ENCODE measurements at places on chromosomes 5 and 9.

GRCh38 chr9:3262826-3263529 is 262.8 kb downstream of the RFX3 start:
- DNase-seq, result no peak

- DNase-seq, result no peak
Measured at GRCh38 chr9:16304301-16304700, 566.2 kb downstream of the BNC2 start.

- no peak for DNase-seq
Measured at GRCh38 chr5:15354021-15354420, 146.0 kb upstream of the FBXL7 start.

- no peak for DNase-seq
Measured at GRCh38 chr5:169458221-169458620, 125.4 kb upstream of the SPDL1 start.

- DNase-seq, result no peak
Measured at GRCh38 chr5:36839489-36840476, 36.8 kb upstream of the NIPBL start.

All from CD4-positive, alpha-beta T cell treated with Interleukin-6 at 100 ng/mL for 8 hours (primary cell).